Iris pigment epithelial cell (primary cell): ENCODE measurements at places on chromosomes 16 and 17.

DNA sequence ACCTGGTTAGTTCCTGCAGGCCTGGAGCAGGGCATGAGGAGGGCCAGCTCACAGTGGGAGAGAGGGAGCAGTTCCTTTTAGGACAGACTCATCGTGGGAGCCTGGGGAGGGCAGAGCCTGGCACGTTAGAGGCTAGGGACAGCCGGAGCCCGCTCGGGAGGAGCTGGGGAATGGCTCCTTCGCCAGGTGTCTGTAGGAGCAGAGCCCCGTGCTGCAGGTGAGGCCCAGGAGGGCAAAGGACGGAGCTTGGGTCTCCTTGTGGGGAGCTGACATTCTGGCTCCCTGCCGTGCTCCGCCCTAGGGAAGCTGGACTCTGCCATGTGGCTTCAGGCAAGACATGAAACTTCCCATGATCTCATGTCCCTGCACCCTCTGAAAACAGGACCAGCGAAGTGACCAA is 18.7 kb upstream of the MTSS2 start:
- DNase-seq: no peak

- DNase-seq: peak; percentile 38
Observed at GRCh38 chr17:65515959-65516948, 45.2 kb downstream of the AXIN2 start.

DNA sequence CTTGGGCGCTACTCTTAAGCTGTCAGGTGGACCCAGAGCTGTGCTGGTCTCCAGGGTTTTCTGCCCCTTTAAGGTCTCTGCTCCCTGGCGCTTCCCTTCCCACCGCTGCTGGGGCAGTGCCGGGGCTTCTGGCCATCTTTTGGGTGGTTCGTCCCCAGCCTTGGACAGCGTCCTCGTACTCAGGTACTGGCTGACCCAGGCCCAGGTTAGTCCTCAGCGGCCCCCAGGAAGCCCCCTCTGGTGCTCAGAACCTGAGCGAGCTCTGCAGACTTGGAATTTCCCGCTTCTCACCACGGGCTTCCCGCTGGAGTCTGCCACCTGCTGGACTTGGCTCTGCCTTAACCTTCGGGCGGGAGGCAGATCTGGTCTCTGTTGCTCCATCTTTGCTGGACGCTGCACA is 94.1 kb upstream of the ZNF750 start:
- no peak for DNase-seq

GRCh38 chr17:44266402-44267164 is 1.4 kb downstream of the SLC4A1 start:
- DNase-seq: no peak

DNA sequence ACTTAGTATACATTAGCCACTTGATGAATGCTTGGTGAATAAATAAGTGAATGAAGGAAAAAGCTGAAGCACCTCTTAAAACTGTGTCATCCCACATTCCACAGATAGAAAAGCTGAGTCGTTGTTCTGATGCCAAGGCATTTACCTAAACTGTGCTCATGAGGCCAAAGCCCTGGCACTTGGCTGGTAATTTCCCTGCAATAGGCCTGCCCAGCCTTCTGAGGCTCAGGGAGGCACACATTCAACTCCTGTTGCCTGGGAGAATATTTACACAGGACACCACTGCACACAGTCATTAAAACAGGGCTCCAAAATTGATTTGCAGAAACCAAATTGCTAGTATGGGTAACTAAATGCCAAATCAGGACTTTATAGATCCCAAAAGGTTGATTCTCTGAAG is 333.0 kb upstream of the C16orf82 start:
- no peak for DNase-seq
